ENCODE measurements at places on chromosomes 13 and 19.

DNA sequence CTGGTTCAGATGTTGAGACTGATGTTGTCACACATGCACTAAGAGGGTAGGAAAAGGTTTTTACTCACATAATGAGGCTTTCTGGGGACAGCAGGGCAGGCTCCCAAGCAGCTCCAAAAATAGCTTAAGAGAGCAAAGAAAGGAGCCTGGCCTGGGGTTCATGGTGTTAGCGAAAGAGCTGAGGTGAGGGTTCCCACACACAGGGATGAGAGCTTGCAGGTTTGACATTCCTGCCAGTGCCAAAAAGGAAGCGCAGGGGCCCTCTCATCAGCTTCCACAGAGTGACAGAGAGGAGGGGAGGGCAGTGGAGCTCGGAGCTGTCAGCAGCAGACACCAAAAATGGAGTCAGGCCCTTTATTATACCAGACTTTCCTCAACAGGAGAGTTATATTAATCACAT, 65.5 kb upstream of the FAM216B start:
- DNase-seq: no peak

DNA sequence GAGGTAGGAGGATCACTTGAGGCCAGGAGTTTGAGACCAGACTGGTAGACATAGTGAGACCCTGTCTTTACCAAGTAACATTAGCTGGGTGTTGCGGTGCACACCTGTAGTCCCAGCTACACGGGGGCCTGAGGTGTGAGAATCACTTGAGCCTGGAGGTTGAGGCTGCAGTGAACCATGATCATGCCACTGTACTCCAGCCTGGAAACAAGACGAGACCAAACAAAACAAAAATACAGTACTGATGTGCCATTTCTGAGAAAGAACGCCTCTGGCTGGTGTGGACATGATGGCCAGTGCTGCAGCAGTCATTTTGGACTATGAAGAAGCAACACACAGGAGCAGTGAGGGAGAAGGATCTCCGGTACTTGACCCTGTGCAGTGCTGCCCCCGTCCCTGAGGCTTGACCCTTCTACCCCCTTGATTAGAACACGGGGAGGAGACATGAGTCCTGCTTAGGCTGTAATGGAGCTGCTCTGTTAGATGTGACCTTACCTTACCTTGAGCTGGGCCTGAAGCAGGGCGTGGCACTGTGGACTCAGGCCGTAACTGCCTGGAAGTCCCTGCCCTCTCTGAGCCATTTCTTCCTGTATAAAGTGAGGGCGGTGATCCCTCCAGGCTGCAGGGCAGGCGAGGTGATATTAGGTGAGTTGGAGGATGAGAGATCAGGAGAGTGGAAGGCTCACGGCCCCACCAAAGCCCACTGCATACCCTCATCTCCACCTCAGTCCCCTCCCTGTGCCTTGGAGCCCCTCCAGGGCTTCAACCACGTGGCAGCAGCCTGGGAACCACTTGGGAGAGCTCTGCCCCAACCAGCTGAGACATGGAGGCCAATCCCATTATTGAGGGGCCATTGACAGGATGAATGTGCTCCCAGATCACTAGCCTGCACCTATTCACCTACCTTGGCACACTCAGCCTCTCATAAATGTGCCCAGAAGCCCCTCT, 5.9 kb downstream of the RPL18A start:
- peak; percentile 51 for DNase-seq

DNA sequence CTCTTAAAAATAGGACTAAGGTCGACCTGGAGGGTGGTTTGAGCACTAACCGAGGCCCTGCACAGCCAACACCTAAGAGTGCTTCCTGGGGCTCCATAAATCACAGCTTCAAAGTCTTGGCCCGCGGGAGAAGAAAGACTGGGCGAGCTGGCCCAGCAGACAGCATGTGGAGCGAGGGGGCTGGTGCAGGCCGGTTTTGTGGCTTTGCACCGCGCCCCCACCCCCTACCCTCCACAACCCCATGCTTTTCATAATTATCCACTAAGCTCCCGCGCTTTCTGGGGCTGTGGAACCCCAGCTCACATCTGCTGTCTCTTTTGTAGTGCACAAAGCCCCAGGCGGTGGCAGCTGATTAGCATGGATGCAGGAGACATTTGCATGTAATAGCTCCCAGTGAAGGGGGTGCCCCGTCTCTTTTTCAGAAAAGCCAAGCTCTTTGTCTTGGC, 17.1 kb downstream of the CARM1 start:
- no peak for DNase-seq

DNA sequence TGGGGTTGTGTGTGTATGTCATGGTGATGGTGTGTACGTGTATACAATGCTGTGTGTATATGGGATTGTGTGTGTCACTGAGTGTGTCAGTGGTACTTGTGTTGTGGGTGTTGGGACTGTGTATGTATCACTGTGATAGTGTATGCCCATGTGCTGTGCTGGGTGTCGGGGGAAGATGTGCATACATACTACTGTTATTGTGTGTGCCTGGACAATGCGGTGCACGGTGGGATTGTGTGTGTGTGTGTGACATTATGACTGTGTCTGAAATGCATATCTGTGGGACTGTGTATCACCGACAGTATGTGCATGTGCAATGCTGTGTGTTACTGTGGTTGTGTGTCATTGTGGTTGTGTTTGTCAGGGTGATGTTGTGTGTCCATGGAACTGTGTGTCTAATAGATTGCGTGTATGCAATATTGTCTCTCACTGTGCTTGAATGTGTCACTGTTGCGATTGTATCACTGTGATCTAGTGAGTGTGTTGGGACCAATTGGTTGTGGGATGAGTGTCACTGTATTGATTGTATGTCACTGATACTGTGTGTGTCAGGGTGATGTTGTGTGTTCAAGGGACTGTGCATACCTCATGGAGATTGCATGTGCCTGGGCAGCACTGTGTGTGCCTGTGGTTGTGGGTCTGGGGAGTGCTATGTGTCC, 11.0 kb upstream of the BBC3 start:
- peak; percentile 13 for DNase-seq

DNA sequence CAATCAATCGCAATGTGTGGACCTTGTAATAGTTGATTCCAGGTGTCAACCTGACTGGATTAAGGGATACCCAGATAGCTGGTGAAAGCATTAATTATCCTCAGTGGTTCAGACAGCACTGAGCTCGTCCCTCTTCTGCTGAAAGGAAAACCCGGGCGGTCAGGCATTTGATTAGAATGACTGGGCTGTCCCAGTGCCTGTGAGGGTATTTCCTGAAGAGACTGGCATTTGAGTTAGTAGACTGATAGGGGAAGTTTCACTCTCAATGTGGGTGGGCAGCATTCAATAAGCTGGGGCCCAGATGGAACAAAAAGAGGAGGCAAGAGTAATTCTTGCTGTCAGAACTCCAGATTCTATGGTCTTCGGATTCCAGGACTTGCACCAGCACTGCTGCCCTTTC, 31.9 kb downstream of the KPNA3 start:
- no peak for DNase-seq

GRCh38 chr13:100751826-100752225, 77.2 kb upstream of the TMTC4 start:
- no peak for DNase-seq

- DNase-seq: no peak
Observed at GRCh38 chr19:50694815-50695145, 24.8 kb downstream of the SHANK1 start.

GRCh38 chr13:85497652-85498051, 301.6 kb downstream of the SLITRK6 start:
- peak; percentile 88 for DNase-seq

DNA sequence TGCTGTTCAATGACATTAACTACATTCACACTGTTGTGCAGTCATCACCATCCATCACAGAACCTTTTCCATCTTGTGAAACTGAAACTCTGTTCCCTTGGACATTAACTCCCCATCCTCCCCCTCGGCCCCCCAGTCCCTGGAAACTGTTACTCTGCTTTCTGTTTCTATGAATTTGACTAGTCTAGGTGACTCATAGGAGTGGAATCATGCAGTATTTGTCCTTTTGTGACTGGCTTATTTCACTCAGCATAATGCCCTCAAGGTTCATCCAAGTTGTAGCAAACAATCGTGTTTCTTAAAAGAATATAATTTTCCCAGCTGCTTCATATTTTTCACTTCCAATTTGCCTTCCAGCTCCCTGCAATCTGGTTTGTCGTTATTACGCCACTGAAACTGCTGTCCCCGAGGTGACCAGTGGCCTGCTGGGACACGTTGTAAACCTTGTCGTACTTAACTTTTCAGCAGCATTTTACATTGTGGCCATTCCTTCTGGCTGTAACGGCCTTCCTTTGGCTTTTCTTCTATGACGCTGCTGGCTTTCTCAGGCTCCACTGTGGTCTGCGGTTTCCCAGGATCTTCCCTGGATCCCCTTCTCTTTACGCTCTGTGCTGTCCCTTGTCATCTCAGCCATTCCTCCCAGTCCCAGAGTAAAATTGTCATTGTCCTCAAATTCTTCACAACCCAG, 74.0 kb downstream of the DHRS12 start:
- DNase-seq: peak; percentile 69

- no peak for DNase-seq
Observed at GRCh38 chr19:13985771-13986347, 20.3 kb downstream of the RFX1 start.

Measured in foreskin fibroblast (primary cell).